Activated CD8-positive, alpha-beta memory T cell treated with anti-CD3 and anti-CD28 coated beads, Interleukin-2, amount 50 U/mL, for 48 hours (primary cell): ENCODE measurements at places on chromosomes 13 and 19.

DNA sequence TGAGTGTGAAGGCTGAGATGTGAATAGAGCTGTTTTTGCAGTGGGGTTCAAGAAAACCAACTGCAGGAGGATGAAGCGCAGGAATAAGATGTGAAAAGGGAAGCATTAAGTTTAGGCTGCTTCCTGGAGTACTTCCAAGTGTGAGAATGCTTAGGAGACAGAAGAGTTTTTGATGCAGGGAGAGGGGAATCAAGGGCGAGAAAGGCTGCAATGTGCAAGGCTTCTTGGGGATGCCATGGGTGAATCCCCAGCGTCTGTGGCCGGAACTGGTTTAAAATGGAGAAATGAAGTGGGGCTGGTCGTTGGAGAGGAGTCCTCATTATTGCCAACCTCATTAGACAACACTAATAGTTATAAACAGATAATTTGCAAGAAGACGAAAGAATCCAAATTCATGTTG is 764.9 kb downstream of the LIG4 start:
- DNase-seq, result no peak

GRCh38 chr13:52994051-52994450 is 34.6 kb upstream of the OLFM4 start:
- DNase-seq, result no peak

DNA sequence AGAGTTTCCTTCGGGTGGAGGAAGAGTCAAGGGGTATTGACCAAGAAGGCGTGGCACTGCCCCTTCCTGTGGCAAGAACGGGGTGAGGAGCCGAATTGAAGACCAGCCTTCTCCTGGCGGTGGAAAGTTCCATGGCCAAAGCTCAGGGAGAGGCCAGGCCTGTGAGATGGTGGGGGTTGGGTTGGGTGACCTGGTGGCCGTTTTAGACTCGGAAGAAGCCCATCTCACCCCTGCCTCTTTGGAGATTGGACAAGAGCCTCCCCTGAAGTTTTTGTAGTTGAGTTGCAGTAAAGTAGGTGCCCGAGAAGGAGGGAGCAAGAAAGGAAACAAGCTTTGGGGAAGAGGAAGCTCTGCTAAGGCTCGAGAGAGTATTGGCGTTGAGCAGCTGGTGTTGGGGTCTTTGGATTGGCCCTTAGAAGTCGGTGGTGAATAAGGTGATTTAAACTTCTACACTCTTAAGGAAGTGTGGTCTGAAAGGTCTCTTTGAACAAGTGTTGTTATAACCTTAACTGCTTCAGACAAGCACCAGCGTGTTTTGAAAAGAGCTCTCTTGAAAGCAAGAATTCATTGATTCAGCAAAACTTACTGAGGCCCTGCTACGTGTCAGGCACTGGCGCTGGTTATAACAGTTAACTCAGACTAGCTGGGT is 964 bp downstream of the SPINT2 start:
- DNase-seq, result no peak

- DNase-seq, result no peak
Observed at GRCh38 chr19:13981467-13981866, 24.7 kb downstream of the RFX1 start.

DNA sequence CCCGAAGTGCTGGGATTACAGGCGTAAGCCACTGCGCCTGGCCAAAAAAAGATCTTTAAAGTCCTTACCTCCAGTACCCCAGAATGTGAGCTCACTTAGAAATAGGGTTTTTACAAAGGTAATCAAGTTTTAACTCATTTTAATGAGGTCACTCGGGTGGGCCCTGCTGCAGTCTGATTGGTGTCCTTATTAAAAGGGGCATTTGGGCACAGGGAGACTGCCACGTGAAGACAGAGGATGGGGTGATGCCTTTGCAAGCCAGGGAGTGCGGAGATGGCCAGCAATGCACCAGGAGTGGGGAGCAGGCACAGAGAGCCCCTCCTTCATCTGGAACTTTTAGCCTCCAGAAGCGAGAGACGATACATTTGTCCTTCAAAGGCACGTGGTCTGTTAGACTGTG is 11.7 kb downstream of the NKPD1 start:
- no peak for DNase-seq

GRCh38 chr19:58361900-58362271 is 665 bp downstream of the ZNF497 start:
- DNase-seq, result peak; percentile 84
